NCI-H748 treated with DMSO at 0.1 percent for 48 hours (cell line): ENCODE measurements at places on chromosomes 2 and 18.

DNA sequence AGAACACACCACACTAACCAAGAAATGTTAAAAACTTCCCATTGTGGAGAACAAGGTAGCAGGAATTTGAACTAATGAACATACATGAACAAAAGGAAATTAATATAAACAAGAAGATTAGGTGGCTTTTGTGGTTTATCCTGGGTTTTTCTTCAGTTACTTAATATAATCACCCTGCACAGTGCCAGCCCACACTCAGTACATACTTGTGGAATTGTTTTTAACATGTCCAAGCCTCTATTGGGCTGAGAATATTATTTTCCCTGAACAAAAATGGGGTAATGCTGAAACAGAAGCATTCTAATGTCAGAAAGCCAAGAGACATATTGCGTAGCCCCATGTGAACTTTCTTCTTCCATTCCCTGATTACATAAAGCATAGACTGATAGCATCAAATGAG is 202.8 kb downstream of the DNER start:
- no peak for DNase-seq

- no peak for DNase-seq
Measured at GRCh38 chr2:108820482-108820881, 33.9 kb downstream of the CCDC138 start.

DNA sequence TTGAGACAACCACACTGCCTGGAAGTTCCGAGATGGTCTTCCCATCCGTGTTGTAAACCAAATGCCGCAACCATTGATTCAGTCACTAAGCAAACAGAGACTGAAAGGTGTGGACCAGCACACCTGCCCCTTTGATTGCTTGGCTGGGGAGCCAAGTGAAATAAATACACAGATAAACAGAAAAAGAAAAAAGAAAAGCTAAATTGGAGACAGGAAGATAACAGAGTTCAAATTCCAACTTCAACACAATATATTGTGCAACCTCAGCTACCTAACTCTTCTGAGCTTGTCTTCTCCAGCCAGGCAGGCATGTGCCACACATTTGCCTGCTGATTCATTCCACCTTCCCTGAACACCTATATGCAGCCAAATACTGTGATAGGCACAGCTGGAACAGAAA is 110.9 kb downstream of the PID1 start:
- DNase-seq, result peak; percentile 53

- DNase-seq, result no peak
Measured at GRCh38 chr2:12151716-12152115, 405.3 kb downstream of the LPIN1 start.

DNA sequence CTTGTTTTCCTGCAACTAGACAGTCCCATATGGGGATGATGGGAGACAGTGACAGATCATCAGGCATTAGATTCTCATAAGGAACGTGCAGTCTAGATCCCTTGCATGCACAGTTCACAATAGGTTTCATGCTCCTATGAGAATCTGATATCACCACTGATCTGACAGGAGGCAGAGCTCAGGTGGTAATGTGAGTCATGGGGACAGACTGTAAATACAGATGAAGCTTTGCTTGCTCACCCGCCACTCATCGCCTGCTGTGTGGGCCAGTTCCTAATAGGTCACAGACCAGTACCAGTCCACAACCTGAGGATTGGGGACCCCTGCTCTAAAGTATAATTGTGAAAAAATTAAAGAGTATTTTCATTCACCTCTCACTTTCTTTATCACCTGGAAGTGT is 23.6 kb upstream of the RAB1A start:
- DNase-seq, result no peak

- DNase-seq, result no peak
Measured at GRCh38 chr2:241741016-241741415, 6.6 kb downstream of the D2HGDH start.
